Ascending aorta (tissue), 2 donors: ENCODE measurements at places on chromosomes 7 and 10.
A peak's percentile ranks its signal among the peaks of the same experiment; 100 is the strongest.

DNA sequence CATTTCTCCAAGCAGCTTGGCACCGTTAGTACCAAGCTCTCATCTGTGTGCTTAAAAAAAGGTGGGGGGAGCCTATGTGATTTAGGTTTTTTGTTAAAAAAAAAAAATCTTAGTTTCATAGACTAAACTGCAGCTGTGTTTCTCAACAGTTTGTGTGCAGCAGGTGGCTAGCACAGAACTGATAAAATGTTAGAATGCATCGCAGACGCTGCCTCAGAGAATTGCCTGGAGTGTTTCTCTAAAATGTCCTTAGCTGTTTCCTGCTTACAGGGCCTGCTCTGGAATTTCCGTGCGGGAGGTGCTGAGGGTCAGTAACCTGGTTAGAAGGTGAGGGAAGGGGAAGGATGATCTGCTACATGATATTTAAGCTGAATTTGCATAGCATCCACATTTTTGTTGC is 268.9 kb downstream of the PLXDC2 start:
- no peak overlapping the region for H3K27ac ChIP-seq
- no peaks in the 10 kb centered on the region for H3K4me1 ChIP-seq
- DNase-seq = no peak
- H3K4me3 ChIP-seq = no peak overlapping the region
- H3K27me3 ChIP-seq = no peaks in the 10 kb centered on the region

DNA sequence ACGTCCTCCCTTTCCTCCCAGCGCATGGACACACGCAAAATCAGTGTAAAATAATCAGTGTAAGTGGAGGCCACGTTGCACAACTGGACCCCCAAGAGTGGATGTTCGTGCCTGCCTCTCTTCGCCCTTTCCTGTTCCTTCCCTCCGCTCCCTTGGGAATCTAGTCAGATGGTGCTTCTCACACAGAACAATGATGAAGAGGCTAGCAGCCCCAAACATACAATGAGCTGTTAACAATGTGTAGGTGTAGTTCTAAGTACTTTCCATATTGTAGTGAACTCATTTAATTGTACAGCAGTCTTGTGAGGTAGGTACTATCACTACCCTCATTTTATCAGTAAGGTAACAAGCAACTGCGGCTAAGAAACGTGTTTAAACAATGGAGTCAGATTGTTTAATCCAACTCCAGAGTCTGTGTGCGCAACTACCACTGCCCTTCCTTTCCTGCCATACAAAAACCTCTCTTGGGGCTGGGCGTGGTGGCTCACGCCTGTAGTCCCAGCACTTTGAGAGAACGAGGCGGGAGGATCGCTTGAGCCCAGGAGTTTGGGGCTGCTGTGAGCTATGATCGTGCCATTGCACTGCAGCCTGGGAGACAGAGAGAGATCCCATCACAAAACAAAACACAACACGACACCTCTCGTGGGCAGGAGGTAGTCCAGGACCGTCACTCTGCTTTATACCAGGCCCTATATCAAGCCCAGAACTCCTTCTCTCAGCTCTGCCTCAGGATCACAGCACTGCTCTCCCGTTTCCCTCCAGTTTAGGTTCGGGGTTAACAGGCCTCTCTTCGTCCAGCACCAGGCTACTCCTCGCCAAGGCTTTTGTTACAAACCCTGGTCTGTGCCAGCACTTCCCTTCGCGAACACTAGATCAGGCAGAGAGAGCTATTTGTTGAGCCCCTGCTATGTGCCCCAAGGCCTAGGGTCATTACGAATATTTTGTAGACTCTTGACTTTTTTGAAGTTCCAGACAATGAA is 1.1 kb downstream of the FKBP9 start:
- peak overlapping the region; percentile 72 for H3K4me3 ChIP-seq
- no peaks in the 10 kb centered on the region for H3K36me3 ChIP-seq
- H3K27ac ChIP-seq = peak overlapping the region; percentile 79
- peaks cover 6% of the 10 kb centered on the region for H3K4me1 ChIP-seq
- no peaks in the 10 kb centered on the region for H3K27me3 ChIP-seq

- no peaks in the 10 kb centered on the region for H3K36me3 ChIP-seq
- H3K4me3 ChIP-seq = no peak overlapping the region
- no peak for DNase-seq
- H3K27ac ChIP-seq = no peak overlapping the region
These were observed 247.9 kb upstream of the PTN start for GRCh38 chr7:137591421-137591837.

- no peak overlapping the region for H3K27ac ChIP-seq
- H3K36me3 ChIP-seq = no peaks in the 10 kb centered on the region
- H3K27me3 ChIP-seq = no peaks in the 10 kb centered on the region
- H3K4me1 ChIP-seq = no peaks in the 10 kb centered on the region
- DNase-seq = no peak
These were observed 158.0 kb downstream of the TRIL start for GRCh38 chr7:28800150-28800549.

DNA sequence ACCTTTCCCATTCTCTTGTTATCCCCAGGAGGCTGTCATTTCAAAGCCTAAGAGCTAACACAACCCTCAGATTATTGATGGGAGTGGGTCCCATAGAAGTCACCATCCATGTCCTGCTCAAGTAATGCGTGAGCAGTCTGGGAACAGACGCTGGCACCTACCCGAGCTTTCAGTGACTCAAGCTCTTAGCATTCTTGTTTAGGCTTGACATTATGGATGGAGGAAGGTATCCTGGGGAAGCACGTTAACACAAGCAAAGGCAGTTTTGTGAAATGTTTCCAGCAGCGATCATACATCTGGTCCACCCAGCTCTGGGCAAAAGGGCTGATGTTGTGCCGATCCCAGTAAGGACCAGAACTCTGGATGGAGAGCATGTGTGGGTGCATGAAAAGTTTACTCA is 30.0 kb upstream of the AUTS2 start:
- no peaks in the 10 kb centered on the region for H3K4me1 ChIP-seq
- H3K4me3 ChIP-seq = no peak overlapping the region
- H3K27ac ChIP-seq = no peak overlapping the region
- H3K36me3 ChIP-seq = no peaks in the 10 kb centered on the region

DNA sequence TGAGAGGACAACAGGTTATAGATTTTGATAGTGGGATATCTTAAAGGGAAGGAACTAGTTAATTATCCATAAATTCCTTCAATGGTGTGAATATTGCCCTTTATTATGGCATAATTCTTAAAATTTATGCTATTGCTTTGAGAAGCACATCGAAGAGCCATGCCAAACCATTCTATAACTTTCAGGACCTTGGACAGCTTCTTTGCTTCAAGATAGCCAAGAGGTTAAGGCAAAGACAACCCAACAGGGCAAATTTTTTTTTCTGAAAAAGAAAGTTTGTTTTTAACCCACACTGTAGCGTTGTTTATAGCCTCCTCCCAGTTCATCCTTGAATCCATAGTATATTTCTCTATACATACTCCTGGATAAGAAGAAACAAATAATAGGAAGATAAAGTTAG is 103.2 kb downstream of the NRG3 start:
- no peaks in the 10 kb centered on the region for H3K36me3 ChIP-seq
- no peaks in the 10 kb centered on the region for H3K27me3 ChIP-seq
- no peaks in the 10 kb centered on the region for H3K4me1 ChIP-seq
- no peak overlapping the region for H3K4me3 ChIP-seq
- no peak overlapping the region for H3K27ac ChIP-seq
- DNase-seq = no peak

- no peak overlapping the region for H3K4me3 ChIP-seq
- no peaks in the 10 kb centered on the region for H3K27me3 ChIP-seq
- no peaks in the 10 kb centered on the region for H3K4me1 ChIP-seq
- H3K36me3 ChIP-seq = peaks cover 12% of the 10 kb centered on the region
- no peak for DNase-seq
These were observed 668.2 kb downstream of the SDK1 start for GRCh38 chr7:3969286-3969685.

GRCh38 chr7:100604976-100605911 is 3.1 kb downstream of the PCOLCE start:
- no peaks in the 10 kb centered on the region for H3K4me1 ChIP-seq
- H3K27me3 ChIP-seq = no peaks in the 10 kb centered on the region
- H3K36me3 ChIP-seq = no peaks in the 10 kb centered on the region

GRCh38 chr10:89384474-89385340 is 6.9 kb downstream of the IFIT1B start:
- H3K27ac ChIP-seq = no peak overlapping the region
- DNase-seq = no peak
- H3K27me3 ChIP-seq = no peaks in the 10 kb centered on the region
- no peaks in the 10 kb centered on the region for H3K36me3 ChIP-seq
- peaks cover 3% of the 10 kb centered on the region for H3K4me1 ChIP-seq
- no peak overlapping the region for H3K4me3 ChIP-seq

DNA sequence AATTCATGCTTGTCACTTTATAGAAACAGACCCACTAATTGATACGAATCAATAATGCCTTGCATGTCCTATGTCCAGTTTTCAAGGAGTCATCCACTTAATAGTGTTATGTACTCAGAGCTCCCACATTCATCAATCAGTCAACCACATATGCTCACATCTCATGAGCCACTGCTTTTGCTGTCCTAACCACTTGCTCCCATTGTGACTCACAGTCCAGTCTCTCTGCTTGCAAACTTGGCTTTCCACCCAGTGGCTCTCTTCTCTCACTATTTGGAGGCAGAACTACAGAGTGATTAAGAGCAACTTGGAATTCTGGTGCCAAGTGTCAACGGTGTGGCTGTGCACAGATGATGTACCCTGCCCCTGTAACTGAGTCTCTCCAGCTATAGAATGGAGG is 166.0 kb downstream of the SNX13 start:
- DNase-seq = no peak
- no peak overlapping the region for H3K4me3 ChIP-seq
- no peaks in the 10 kb centered on the region for H3K27me3 ChIP-seq
- no peaks in the 10 kb centered on the region for H3K36me3 ChIP-seq

DNA sequence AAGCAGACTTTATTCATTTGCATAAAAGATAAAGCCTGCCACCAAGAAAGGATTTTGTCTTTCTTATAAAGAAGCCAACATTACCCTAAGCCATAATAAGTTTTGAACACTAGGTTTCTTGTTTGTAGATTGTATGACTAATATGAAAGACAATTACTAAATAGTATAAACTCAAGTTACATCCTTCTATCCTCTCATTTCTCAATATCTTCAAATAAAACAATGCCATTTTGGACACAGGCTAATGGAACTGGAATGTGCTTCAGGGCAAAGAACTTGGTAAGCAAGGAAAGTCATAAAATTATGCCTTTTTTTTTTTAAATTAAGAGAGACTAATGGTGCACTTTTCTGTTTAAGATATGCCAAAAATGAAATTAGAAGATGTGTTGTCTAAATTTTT is 137.7 kb downstream of the DKK1 start:
- no peaks in the 10 kb centered on the region for H3K36me3 ChIP-seq
- no peak overlapping the region for H3K27ac ChIP-seq
- H3K4me1 ChIP-seq = no peaks in the 10 kb centered on the region
- no peak overlapping the region for H3K4me3 ChIP-seq
- DNase-seq = no peak
- no peaks in the 10 kb centered on the region for H3K27me3 ChIP-seq

GRCh38 chr10:102837230-102837721 is at the start of gene CYP17A1:
TSS of gene CYP17A1 (minus strand) at chr10:102837413. CDS start at chr10:102837361, 52 bp downstream.
- no peaks in the 10 kb centered on the region for H3K27me3 ChIP-seq
- H3K27ac ChIP-seq = no peak within 1 kb of the TSS
- no peak within 1 kb of the TSS for H3K4me3 ChIP-seq
- DNase-seq = no peak
- H3K36me3 ChIP-seq = no peaks in the 10 kb centered on the region

DNA sequence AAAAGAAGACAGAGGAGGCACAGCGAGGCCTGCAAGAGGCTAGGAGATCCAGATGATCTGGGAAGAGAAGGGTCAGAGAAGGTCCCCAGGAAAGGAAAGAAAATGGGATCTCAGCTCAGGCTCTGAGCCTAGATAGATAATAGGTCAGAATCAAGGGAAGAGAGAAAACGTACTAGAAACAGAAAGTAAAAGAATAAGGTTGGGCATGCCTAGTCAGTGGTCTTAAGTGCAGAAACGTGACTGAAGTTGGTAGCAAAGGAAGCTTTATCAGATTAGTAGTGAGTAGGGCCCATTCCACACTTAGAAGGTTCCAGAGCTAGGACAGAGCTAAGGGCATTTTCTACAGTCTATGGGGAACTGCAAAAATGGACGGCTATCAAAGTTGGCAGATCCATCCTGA is 84.8 kb upstream of the ASAH2 start:
- H3K27me3 ChIP-seq = no peaks in the 10 kb centered on the region
- H3K4me1 ChIP-seq = no peaks in the 10 kb centered on the region
- H3K27ac ChIP-seq = no peak overlapping the region
- DNase-seq = no peak
- no peak overlapping the region for H3K4me3 ChIP-seq

GRCh38 chr7:34991938-34992840 is 45.1 kb downstream of the DPY19L1 start:
- H3K27me3 ChIP-seq = no peaks in the 10 kb centered on the region
- H3K36me3 ChIP-seq = no peaks in the 10 kb centered on the region
- H3K4me1 ChIP-seq = no peaks in the 10 kb centered on the region
- no peak overlapping the region for H3K4me3 ChIP-seq
- H3K27ac ChIP-seq = no peak overlapping the region

DNA sequence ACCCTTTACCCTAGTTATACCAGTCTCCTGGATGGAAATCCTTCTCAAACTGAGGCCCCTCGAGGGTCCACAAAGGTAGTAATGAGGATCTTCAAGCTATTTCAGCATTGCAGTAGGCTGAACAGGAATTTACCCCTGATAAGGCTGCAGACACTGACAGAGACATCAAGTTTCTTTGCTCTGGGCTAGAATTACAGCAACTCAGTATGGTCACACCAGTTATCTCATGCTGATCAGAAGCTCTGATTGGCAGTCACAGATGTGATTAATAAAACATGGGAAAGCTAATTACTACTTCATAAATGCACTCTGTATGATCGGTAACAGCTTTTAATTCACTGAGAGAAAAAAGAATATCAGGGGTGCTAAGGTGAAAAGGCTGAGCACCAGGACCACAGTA is 30.6 kb downstream of the FAM204A start:
- no peak overlapping the region for H3K4me3 ChIP-seq
- DNase-seq = no peak
- H3K27ac ChIP-seq = peak overlapping the region; percentile 22
- H3K4me1 ChIP-seq = peaks cover 25% of the 10 kb centered on the region

DNA sequence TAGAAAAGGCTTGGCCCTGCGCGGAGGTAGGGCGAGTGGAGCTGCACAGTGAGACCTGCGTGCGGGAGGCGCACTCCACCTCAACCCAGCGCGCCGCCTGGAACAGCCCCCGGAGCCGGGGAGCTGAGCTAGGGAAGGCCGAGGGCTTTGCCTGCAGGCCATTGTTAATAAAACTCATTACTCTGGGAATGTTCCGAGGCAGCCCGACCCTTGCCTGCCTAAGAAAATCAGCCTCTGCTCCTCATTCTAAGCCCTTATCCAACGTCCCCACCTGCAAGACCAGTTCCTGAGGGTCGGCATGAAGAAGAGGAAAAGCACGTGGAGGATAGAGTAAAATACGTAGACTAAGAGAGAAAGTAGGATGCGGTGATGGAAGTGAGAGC is 55.3 kb downstream of the C7orf25 start:
- no peaks in the 10 kb centered on the region for H3K27me3 ChIP-seq
- H3K4me1 ChIP-seq = no peaks in the 10 kb centered on the region
- no peaks in the 10 kb centered on the region for H3K36me3 ChIP-seq
- no peak for DNase-seq
- H3K27ac ChIP-seq = no peak overlapping the region
- peak overlapping the region; percentile 60 for H3K4me3 ChIP-seq

- no peaks in the 10 kb centered on the region for H3K36me3 ChIP-seq
- H3K27ac ChIP-seq = no peak overlapping the region
- H3K4me3 ChIP-seq = no peak overlapping the region
- H3K27me3 ChIP-seq = no peaks in the 10 kb centered on the region
- DNase-seq = no peak
- H3K4me1 ChIP-seq = no peaks in the 10 kb centered on the region
These were observed 179.9 kb downstream of the AUTS2 start for GRCh38 chr7:69778138-69778537.
